Suppressor macrophage treated with lipopolysaccharide for 4 hours (primary cell): ENCODE measurements at places on chromosomes 5 and 9.
A peak's percentile ranks its signal among the peaks of the same experiment; 100 is the strongest.

DNA sequence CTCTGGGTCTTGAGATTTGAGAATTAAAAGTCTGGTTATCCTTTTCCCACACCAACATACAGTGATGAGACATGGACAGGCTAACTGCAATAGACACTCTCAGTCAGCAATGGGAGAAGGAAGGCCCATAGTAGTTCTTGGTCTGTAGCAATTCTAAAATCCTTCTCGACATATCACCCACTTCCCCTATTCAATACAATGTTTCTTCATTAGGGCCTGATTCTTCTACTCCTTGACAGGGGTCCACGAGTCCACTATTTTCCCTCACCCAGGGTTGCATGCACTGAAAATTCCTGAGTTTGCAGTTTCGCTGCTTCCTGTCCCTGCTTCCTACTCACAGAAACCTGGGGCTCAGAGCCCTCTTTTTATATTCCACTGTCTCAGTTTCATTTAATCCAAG is 402.8 kb downstream of the MAT2B start:
- DNase-seq: peak; percentile 40

- DNase-seq: no peak
Observed at GRCh38 chr5:126454081-126454480, 30.9 kb downstream of the GRAMD2B start.

DNA sequence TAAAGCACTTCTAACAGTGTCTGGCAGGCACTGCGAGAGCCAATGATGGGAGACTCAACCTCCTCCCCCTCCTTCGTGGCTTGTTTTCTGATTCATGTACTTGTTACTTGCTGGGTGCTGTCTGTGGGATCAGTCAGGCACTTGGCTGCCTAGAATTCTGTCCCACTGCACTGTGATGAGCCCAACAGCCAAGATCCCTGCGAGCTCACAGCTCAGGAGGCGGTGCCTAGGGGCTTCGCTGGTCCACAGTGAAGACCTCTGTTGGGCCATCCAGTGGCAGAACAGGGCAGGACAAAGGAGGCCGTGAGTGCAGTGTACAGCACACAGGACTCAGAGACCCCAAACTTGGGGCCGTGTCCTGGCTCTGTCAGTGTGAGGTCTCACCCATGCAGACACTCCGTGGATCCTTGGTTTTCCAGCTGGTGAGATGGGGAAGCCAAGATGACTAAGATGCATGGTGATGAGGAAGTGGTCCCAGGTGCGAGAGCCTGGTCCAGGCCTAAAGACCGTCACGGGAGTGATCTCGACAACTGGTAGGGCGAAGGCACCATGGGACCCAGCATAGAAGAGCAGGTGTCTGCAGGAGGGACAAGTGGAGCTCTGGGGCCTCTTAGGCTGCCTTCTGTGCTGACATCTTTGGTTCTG is 19.5 kb downstream of the MYMK start:
- no peak for DNase-seq

- peak; percentile 60 for DNase-seq
Observed at GRCh38 chr9:89379508-89380115, 61.3 kb downstream of the SECISBP2 start.

GRCh38 chr5:125969814-125970171 is 453.4 kb upstream of the GRAMD2B start:
- DNase-seq: no peak

DNA sequence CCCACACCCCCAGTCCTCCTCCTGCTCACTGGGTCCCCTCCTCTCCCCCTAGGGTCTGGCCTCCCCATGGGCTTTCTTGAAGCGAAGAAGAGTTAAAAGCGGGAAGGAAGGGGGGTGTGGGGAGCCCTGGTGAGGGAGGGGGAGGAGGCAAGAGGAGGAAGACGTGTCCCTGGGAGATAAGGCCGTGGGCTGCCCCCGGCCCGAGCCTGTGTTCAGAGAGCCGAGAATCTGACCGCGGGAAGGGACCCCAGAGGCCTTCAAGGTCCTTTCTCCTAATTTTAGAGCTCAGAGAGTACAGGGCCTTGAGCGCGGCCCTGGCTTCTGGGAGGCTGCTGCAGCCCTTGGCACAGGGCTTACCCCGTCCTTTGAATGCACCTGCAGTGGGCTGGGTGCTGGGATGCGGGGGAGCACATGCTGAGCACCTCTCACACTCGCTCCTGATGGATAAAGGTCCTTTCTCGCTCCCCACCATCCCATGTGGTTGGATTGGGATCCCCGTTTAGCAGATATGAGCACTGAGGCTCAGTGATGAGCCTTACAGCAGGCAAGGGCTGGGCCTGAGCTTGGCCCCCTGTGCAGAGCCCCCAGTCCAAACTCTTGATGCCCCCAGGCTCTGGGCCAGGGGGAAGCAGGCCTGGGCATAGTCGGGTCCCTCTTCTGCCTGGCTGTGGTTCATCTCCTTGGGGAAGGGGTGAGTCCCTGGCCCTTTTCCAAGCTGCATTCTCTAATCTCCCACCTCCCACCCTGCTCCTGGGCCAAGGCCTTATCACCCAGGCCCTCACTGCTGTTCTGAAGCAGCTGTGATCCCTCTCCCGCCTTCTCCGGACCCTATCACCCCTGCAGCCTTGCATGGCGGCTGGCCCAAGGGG is 5.9 kb downstream of the GFI1B start:
- no peak for DNase-seq

GRCh38 chr9:114834386-114834785 is 28.5 kb upstream of the TNFSF15 start:
- DNase-seq: peak; percentile 33
